ENCODE measurements at places on chromosomes 3 and 15.
A peak's percentile ranks its signal among the peaks of the same experiment; 100 is the strongest.

DNA sequence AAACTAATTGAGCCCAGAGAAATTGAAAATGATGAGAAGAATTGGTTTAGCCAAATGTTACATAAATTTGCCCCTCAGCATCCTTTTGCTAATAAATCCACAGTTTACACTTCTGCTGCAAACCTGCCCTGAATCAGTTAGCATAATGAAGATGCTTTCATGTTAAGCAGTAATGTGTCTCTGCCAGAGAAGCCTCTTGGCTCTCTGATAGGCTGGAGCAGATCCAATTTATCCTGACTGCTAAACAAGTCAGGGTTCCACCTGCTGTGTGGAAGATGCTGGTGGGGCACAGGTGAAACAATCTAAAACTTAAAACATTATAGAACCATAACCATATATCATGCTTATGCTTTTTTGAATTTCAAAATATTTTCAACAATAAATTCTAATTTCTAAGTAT is 946.8 kb downstream of the OTOL1 start:
- no peak for DNase-seq

DNA sequence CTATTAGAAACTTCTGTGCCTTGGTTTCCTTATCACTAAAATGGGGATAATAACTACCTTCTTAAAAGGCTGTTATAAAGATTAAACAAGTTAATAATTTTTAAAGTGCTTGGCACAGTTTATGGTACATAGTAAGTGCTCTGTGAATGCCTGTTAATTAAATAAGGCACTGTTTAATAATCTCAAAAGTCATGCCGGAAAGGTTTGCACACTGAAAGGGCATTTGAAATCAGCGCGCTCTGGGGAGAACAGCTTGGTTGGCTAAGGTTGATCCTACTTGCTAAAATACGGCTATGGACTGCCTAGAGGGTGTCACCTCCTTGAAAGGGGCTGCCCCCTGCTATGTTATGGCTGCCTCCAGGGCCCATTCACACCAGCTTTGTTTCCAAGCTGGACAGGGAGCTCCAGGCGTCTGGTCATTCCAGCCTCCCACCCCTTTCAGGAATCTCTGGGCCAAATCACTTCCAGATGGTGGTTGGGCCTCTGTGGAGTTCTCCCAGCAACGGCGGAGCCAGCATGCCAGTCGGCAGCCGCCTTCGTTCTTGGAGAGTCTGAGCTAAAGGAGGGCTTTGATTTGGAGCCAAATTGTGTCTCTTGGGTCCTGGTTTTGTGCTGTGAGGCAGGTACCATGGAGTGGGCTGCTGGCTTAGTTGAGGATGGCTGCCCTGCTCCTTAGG is 5.9 kb downstream of the FLNB start:
- DNase-seq: peak; percentile 78

DNA sequence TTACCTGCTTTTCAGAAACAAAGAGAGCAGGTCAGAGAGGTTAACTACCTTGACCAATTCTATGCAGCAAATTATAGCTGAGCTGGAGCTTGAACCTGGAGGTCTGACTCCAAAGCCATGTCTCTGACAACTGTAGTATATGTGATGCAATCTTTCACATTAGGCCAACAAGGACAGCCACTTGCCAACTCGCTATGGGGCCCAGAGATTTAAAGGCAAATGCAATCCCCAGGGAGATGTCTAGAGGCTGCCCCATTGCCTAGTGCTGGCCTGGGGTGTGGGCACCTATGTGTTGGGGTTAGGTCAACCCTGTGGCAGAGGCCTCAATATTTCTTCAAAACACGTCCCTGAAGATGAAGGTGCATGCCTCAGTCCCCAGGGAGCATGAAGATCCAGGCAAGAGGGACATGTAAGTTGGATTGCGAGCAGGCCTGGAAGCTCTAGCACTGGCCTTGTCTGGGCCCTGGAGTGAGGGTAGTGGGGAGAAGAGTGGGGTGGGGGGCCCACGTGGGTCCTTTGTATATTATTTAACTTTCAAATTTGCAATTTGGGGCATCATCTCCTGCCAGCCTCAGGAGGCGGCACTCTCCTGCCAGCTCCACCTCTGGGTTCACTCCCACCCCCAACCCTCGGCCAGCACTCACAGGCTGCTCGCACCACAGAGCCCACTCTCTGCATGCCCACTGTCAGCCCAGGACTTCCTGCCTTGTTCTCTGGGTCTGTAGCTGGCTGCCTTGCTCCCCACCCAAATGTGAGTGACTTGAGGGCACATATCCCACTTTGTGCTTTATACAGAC is 64.3 kb downstream of the SLC12A8 start:
- no peak for DNase-seq

- DNase-seq: no peak
Observed at GRCh38 chr3:46926871-46927717, 49.5 kb downstream of the CCDC12 start.

DNA sequence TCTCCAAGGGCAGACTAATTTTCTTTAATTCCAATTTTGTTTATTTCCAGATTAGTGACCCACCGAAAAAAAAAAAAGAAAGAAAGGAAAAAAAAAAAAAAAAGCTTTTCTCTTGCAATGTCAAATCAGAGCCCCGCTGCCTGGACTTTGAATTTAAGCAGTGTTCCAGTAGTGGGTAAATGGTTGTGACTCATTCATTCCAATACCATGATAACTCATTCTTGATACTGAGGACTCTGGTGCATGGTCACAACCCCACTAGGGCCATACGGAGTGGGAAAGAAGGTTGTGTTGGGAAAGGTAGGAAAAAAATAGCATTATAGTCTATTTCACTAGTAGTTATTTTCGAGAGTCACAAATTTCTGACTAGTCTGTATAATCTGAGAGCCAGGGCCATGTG is 59.1 kb upstream of the COL8A1 start:
- no peak for DNase-seq

GRCh38 chr15:63860155-63860554 is 26.4 kb upstream of the HERC1 start:
- DNase-seq: no peak

GRCh38 chr3:14553871-14554270 is 13.7 kb upstream of the GRIP2 start:
- DNase-seq: no peak

- DNase-seq: no peak
Observed at GRCh38 chr3:189621948-189622603, 9.1 kb upstream of the TP63 start.

- no peak for DNase-seq
Observed at GRCh38 chr3:122942937-122943827, 84.4 kb downstream of the SEMA5B start.

- peak; percentile 90 for DNase-seq
Observed at GRCh38 chr3:127672429-127673190, at the start of gene ABTB1. Gene ABTB1, plus strand, starts transcription at chr3:127672952. Its CDS starts 74 bp downstream, at chr3:127673026.

GRCh38 chr15:69341356-69341755 is 42.6 kb downstream of the PAQR5 start:
- DNase-seq: no peak

DNA sequence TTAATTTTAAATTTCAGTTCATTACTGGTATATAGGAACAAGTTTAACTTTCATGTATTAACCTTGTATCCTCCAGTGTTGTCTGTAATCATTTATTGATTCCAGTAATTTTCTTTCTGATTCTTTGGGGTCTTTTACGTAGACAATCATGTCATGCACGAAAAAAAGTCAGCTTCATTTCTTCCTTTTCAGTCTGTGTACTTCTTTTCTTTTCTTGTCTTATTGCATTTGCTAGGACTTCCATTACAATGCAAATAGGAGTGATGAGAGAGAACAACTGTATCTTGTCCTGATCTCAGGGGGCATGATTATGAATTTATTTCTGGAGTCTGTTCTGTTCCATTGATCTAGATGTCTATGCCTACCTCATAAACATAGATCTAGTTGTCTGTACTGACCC is 56.5 kb downstream of the STT3B start:
- no peak for DNase-seq

DNA sequence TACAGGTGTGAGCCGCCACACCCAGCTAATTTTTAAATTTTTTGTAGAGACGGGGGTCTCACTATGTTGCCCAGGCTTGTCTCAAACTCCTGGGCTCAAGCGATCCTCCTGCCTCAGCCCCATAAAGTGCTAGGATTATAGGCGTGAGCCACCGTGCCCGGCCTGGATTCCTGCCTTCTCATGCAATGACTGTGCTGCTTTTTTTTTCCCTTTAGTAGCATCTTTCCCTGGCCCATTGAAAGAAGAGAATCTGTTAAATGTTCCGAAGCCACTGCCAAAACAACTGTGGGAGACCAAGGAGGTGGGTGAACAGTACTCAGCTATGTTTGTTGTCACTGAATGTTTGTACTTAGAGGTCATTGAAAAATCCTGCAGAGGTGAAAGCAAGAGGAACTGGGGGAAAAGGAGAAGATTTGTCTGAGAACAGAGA is 88.0 kb downstream of the CRTC3 start:
- no peak for DNase-seq

GRCh38 chr3:78090382-78090781 is 1050.5 kb downstream of the ROBO2 start:
- no peak for DNase-seq

DNA sequence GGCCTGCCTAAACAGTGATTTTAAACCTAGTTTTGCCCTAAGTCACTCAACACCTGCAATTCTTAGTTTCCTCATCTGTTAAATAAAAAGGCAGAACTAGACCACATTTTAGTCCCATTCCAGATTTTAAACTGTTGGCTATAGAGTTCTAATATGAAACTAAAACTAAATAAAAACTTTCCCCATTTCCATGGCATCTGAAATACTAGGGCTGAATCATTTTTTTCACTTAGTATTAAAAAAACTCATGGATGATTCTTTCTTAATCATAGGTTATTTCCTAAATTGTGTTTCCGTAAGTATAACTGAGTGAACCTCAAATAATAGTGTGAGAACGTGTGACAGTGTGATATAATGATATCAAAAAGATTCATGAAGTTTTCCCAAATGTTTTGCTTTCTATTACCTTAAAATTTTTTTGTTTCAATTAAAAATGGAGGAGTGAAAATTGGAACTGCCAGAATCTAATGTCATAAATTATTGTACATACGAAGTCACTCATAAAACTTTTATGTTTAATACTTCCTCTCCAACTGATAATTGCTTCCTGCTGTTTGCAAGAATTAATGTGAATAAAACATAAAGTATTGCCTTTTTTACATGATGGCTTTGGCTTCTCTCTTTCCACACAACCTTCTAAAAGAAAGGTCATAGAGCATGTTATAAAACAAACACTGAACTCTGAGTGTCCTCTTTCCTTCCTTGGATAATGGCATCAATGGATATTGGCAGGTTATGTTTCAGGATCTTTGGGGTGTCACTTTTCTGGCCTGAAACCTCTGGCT is 315.1 kb upstream of the MME start:
- DNase-seq: no peak
